ENCODE measurements at places on chromosomes 4 and X.

DNA sequence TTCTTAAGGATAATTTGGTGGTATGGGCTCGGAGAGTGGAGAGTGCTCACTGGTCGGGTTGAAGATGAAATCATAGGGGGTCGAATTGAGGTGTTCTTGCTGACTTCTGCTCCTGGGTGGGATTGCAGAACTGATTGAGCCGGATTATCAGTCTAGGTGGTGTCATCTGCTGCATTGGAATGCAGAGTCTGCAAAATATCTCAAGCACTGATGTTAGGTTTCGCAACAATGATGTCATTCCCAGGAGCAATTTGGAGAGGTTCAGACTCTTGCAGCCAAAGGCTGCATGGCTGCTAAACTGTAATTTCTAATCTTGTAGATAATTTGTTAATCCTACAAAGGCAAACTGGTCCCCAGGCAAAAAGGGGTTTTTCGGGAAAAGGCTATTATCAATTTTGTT is 67.7 kb downstream of the RHOH start:
- no peak for DNase-seq

DNA sequence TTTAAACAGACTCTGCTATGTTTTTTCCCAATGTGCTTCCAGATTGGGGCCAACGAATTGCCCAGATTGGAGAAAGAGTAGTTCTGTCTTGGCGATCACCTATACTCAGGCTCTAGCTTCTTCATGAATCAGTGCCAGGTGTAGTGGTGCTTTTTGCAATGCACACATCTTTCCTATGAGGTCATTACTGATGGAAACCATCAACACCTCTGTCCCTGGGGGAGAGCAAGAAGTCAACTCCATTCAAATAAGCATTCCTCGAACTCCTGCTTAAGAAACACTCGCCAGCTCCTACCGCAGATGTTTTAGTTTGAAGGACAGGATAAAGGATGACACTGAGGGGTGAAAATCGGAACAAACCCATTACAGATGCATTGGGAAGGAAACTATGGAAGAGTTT is 156.5 kb upstream of the DKK2 start:
- DNase-seq, result no peak

- DNase-seq, result no peak
Measured at GRCh38 chr4:31204874-31205273, 484.7 kb downstream of the PCDH7 start.

- DNase-seq, result no peak
Measured at GRCh38 chr4:164828955-164829354, 48.0 kb upstream of the APELA start.

DNA sequence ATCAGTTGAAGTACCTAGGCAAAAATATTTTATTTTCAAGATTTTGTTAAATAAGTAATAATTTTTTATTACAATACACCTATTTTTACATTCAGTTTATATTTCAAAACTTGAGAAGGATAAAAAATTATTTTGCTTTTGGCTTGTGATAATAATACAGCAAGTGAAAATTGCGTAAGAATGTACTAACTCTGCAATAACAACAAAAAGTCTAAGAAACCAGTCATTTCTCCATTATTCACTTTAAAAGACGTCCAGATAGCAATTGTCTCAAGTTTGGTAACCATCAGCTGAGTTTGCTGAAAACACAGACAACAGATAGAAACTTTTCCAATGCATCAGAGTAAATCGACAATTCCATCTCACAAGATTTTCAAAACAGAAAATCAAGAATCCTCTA is 12.1 kb downstream of the CXCL8 start:
- no peak for DNase-seq

DNA sequence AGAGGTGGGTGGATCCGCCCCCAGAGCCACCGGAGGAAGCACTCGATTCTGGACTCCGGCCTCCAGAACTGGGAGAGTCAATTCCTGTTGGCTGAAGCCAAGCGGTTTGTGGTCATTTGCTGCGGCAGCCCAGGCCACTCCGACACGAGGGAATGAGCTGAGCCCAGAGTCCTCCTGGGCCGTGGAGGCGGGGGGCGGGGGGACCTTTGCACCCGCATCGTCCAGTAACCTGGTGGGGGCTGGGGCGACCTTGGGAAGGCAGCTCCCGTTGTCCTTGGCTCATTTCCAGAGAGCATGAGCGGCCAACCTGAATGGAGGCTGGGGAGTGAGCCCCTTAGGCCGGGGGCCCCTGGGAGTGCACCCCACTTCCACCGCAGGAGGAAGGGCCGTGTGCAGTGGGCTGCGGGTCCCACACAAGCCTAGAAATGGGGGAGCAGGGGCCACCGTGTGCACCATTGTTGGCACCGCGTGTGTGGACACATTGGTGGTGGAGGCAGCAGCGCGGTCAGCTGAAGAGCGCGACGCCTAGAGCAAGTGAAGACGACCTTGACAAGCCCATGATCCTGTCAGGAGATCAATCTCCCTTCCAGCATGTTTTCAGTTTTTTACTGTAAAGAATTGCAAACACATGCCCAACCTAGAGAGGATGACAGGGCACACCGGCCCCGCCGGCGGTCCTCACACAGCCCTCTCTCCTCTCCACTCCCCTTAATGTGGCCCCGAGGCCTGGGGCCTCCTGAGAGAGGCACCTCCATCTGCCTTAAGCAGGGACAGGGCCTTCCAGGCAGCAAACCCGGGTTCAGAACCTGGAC is 19.9 kb upstream of the DUSP9 start:
- peak; percentile 19 for DNase-seq

DNA sequence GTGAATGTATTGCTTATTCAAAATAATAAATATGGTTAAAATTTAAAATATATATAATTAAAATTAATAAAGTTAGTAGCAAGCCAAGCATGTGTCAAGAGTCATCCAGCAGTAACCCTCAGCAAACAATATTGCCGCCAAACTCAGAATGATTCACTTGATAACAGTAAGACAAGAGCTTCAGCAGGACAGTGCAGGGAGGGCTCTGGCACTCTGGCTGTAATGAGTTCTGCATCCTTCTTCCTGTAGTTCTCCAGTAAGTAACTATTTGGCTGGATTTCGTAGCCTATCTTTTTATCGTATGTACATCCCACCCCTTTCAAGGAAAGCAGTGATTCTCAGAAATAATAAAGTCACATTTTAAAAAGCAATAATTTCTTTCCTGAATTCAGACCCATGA is 17.6 kb downstream of the OTUD6A start:
- no peak for DNase-seq
